CD4-positive, alpha-beta memory T cell (primary cell): ENCODE measurements at places on chromosomes 12 and 14.

GRCh38 chr14:78141590-78141989, 28.6 kb upstream of the NRXN3 start:
- DNase-seq: no peak

DNA sequence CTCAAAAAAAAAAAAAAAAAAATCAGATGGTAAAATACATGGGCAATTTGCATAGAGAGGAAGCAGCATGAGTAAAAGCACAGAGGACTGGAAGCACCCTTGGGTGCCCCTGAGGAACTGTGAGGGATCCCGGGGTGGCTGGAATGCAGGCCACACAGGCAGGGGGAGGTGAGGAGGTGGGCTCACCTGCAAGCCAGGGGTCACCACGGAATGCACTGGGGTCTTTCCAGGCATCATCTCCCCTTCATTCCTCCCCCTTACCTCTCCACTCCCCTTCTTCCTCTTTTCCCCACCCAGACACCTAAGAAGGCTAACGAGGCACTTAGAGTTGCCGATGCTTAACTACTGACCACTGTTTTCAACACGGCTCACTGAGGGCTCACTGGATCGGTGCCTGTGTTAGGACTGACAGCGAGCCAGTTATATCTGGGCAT, 14.4 kb upstream of the HIP1R start:
- DNase-seq: no peak

DNA sequence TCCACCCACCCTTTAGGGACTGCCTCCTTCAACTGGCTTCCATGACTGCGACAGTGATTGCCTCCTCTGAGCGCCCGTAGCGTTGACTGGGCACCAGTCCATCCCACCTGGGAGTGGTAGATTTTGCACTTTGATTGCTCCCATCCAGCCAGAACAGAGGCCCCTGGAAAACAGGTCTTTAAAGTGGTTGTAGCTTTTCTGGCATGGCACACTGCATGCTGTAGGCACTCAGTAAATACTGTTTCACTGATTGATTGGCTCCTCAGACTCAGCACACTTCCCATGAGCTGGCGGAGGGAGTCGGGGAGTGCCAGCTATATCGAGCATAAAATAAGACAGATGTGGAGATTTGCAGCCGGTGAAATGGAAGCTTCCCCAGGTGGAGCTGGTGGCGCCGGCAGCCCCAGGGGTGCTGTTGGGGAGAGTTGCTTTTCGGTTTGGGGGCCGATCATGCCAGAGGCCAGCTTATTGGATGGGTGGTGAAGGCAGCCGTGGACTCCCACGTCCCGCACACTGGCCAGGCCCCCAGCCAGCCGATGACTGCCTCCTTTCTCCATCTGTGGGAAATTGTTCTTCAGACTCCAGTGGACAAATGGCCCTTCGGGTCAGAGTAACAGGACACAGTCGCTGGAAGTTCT, 200.2 kb downstream of the TSPAN9 start:
- no peak for DNase-seq

DNA sequence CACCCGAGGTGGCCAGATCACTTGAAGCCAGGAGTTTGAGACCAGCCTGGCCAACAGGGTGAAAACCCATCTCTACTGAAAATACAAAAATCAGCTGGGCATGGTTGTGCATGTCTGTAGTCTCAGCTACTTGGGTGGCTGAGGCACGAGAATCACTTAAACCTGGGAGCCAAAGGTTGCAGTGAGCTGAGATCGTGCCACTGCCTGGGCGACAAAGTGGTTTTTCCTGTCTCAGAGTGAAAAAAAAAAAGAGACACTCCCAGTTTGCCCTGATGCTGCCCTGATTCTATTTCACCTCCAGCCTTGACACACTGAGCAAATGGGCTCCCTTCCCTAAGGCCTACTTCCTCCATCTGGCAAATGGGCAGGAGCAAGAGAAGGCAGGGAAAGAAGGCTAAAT, 28.5 kb upstream of the PLEK2 start:
- DNase-seq: no peak

DNA sequence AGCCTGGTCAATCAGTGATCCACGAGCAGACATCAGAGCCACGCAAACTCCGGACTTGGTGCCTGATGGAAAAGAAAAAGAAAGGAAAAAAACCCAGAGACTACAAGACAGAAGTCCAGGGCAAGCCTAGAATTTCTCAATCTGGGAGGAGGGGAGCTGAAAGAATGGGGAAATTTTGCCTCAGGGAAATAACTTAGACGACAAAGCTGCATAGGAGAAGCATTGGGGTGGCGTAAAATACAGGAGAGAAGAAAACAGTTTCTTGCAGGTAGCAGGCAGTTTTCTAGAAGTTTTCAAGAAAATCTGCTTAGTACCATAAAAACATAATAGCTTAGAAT, 2.6 kb upstream of the SLC11A2 start:
- no peak for DNase-seq
